HS-5 (cell line): ENCODE measurements at places on chromosomes 11 and 22.

DNA sequence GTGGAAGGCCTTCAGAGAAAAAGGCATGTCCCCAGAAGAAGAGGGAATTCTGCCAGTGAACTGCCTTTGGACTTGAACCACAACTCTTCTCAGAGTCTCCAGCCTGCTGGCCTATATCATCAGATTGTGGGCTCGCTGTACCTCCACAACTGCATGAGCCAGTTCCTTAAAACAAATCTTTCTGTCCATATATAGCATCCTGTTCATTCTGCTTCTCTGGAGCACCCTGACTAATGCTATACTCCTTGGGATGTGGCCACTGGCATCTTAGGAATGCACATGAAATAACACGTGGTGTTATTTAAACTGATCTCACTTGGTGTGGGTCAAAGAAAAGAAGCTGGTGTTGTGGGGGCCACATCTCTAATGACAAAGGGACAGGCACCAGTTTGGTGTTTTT, 58.3 kb upstream of the VSTM5 start:
- peak; percentile 87 for DNase-seq

DNA sequence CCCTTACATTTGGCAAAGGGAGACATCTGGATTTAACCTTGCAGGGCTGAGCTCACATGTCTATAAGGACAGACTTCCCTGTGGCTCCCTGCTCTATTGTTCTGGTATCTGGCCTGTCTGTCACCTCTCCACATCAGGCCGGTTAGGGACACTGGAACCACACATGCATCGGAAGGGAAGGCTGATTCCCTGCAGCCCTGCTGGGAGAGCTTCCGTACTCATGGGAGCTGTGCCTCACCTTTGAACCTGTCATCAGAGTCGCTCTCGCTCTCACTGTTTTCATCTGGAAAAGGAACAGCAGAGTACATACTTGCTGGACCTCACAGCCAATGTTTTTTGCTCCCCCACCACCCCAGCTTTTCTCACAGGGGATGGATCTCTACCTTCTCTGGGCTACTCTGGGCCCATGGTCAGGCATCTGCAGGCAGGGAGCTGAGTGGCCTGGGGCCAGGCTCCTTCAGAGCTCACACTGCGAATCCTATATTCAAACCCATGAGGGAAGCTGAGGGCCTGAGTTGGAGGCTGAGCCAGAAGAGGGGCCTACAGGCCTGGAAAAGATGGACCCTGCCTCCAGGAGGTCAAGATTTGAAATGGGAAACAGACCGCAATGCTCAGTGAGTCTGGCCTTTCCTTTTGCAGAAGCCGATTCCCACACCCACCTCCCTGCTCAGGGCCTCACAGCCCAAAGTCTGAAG, 31.3 kb downstream of the RPL27A start:
- DNase-seq: no peak

DNA sequence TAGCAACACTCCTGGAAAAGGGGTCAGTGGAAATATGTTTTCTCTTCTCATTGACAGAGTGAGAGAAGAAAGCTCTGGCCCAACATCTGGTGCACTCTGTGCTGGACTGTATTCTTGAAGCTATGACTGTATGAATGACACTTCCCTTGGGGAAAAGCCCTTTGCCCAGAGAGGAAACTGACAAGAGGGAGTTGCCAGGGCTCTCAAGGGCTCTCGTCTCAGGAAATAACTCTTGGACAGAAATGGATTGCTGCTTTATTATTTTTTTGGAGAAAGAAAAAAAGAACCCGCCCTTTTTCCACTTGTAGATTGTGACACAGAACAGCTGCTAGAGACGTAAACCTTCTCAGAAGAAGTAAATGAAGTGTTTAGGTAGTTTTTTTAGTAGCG, 11.4 kb downstream of the ETS1 start:
- no peak for DNase-seq

DNA sequence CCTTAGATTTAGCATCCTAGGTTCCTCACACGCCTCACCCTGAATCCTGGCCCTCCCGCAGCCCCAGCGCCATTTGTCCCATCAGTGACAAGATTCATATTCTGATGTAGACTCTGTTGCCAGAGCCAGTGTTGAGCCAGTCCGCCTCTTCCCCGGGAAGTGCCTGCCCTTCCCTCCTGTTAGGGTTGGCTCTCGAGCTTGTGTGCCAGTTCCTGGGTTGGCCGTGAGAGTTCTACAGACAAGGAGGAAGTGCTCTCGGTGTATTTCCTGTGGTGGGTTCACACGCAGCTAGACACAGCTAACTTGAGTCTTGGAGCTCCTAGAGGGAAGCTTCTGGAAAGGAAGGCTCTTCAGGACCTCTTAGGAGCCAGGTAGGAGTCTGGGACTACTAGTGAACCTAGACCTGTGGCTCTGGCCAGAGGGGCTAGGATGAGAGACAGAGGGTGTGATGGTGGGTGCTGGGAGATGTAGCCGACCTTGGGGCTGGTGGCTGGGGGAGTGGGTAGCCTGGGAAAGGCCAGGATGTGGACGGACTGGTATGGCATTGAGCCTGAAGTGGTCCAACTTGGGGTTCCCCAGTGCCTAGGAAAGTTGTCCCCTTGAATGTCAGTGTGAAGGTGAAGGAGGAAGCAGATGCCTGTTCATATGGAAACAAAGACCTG, at the start of gene IL18BP:
Gene IL18BP, plus strand, starts transcription at position 261 of the 662 bp plus-strand sequence. CDS start 1,076 bp downstream, outside the sequence.
- no peak for DNase-seq

DNA sequence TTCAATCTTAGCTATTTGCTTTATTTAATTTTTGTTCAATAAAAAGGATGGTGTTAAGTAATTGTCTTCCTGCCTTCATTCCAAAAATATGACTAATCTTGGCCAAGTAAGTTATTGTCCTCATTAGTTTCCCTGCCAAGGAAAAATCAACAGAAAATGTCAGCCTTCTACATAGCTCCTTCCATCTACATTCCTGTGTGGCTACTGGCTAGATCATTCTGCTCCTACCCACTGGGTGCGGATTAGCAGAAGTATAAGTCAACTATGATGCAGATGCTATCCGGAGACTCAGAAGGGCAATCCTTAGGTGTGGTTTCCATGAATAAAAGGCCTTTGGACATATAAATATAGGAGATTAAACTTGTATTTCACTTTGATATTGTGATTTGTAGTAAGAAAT, 154.4 kb downstream of the SBF2 start:
- DNase-seq: peak; percentile 78

- DNase-seq: no peak
Measured at GRCh38 chr11:116605543-116606459, 167.0 kb downstream of the BUD13 start.

DNA sequence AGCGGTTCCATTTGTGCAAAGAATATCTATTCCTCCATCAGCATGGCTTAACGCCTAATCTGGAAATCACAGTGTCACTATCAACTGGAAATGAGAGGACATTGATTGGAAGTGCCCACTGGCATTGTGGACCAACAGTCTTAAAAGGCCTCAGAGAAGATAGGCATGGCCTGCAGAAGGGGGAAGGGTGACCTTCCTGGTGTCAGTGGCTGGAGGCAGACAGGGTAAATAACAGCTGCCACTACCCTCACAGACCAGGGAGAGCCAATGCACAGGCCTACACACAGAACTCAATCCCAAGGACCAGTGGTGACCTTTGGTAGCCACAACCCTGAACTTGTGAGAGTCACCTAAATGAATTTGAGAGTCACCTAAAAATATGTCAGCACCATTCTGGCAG, 36.0 kb downstream of the DDIAS start:
- DNase-seq: no peak

DNA sequence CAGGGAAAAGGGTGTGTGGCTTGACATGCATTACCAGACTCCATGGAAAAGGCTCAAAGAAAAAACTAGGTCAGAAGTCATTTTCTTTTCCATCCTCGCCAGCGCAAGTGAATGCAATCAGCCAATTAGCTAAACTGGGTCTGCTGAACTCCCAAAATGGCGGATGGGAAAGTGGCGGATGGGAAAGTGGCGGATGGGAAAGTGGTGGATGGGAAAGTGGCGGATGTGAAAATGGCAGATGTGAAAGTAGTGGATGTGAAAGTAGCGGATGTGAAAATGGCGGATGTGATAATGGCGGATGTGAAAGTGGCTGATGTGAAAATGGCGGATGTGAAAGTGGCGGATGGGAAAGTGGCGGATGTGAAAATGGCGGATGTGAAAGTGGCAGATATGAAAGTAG, 158.4 kb downstream of the CEP164 start:
- DNase-seq: no peak
